ENCODE measurements at places on chromosomes 7 and 10.

GRCh38 chr10:95820363-95820762 is 64.4 kb downstream of the ENTPD1 start:
- no peak for DNase-seq

DNA sequence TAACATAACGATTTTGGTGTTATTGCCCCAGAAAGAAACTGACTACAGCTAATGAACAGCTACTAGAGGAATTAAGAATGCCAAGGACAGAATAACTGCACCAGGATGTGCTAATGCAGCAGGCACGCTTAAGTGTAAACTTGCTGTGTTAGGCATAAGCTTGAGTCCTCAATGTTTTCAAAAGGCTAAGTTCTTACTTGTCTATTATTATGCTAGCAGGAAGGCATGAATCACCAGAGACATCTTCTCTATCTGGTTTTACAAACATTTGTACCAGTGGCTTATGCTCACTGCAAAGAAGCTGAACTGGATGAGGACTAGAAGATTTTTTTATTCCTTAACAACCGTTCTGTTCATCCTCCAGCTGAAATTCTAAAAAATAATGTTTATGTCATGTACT is 1035.3 kb downstream of the NRG3 start:
- DNase-seq: no peak

DNA sequence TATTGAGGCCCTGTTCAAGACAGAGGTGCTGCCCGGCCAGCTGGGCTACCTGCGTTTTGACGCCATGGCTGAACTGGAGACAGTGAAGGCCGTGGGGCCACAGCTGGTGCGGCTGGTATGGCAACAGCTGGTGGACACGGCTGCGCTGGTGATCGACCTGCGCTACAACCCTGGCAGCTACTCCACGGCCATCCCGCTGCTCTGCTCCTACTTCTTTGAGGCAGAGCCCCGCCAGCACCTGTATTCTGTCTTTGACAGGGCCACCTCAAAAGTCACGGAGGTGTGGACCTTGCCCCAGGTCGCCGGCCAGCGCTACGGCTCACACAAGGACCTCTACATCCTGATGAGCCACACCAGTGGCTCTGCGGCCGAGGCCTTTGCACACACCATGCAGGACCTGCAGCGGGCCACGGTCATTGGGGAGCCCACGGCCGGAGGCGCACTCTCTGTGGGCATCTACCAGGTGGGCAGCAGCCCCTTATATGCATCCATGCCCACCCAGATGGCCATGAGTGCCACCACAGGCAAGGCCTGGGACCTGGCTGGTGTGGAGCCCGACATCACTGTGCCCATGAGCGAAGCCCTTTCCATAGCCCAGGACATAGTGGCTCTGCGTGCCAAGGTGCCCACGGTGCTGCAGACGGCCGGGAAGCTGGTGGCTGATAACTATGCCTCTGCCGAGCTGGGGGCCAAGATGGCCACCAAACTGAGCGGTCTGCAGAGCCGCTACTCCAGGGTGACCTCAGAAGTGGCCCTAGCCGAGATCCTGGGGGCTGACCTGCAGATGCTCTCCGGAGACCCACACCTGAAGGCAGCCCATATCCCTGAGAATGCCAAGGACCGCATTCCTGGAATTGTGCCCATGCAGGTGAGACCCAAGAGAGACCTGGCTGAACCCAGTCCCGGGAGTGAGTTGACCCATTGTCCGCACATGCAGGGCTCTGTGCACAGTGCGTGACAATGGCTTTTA is 2.8 kb downstream of the RBP3 start:
- no peak for DNase-seq

GRCh38 chr10:49119746-49120145 is 4.4 kb upstream of the VSTM4 start:
- no peak for DNase-seq

DNA sequence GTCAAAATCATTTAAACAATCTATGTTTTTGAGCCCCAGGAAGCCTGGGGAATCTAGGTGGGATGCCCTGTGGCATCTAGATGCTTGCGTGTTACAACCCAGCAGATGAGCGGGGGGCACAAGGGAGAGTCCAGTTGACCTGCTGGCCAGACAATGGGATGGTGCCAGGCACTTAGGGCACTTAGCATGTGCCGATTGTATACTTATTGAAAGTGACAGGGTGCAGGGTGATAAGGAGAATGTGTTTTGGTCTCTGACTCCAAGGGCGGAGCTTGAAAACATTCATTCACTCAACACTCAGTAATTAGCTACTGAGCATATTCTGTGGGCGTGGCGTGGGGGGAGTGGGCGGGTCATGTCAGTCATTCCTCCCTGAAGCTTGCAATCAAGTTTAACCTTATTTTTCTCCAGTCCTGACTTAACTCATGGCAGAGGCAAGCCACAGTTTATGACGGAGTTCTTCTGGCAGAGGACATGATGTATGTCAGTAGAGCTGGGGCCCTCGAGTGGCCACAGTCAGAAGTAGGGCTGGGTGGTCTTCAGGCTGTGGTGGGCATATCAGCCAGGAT is 115.1 kb downstream of the PRKCQ start:
- no peak for DNase-seq
